Articular chondrocyte of knee joint (primary cell): ENCODE measurements at places on chromosomes 12 and 14. TPM values are rescaled to one million over a fixed set of nuclear protein-coding genes. Genes with fewer than 3 reads are reported as not detected.

RNASE3 gene
- total RNA-seq, result not detected in 2 replicates

TAS2R10 gene
- total RNA-seq, result 1.9 and 2.9 TPM in 2 replicates

SLC35F4 gene
- total RNA-seq, result not detected in 2 replicates

POTEM gene
- not detected in 2 replicates for total RNA-seq

TSPAN11 gene
- total RNA-seq, result 6.7 and 11.1 TPM in 2 replicates

NTF3 gene
- total RNA-seq, result 3.2 and 3.5 TPM in 2 replicates

LRIG3 gene
- 190 and 197 TPM in 2 replicates for total RNA-seq

TMEM63C gene
- not detected in 2 replicates for total RNA-seq

RNU4-1 gene
- under 0.01 TPM in 2 replicates for total RNA-seq

CAPZA3 gene
- total RNA-seq, result not detected in 2 replicates

REP15 gene
- 6.5 and 9.5 TPM in 2 replicates for total RNA-seq

EPYC gene
- 0.26 and 0.76 TPM in 2 replicates for total RNA-seq

LRRC10 gene
- total RNA-seq, result not detected in 2 replicates

LRP1-AS gene
- not detected in 2 replicates for total RNA-seq

AVPR1A gene
- total RNA-seq, result 0.13 TPM in 1 of 2 replicates, not detected in the other

SIRT4 gene
- total RNA-seq, result 1.0 and 1.8 TPM in 2 replicates

PPM1H gene
- 9.7 and 17.8 TPM in 2 replicates for total RNA-seq

CCDC197 gene
- not detected in 2 replicates for total RNA-seq

YAF2 gene
- total RNA-seq, result 22.7 and 22.9 TPM in 2 replicates

TRHDE gene
- total RNA-seq, result not detected in 2 replicates

RNASE7 gene
- total RNA-seq, result not detected in 2 replicates

ARHGEF40 gene
- 30.7 and 41.3 TPM in 2 replicates for total RNA-seq

CCDC175 gene
- total RNA-seq, result not detected in 2 replicates

CLEC2B gene
- 0.78 and 2.4 TPM in 2 replicates for total RNA-seq

GALNT9 gene
- 1.4 and 2.4 TPM in 2 replicates for total RNA-seq

GDF3 gene
- total RNA-seq, result not detected in 2 replicates

CLEC4D gene
- not detected in 2 replicates for total RNA-seq

CPNE6 gene
- total RNA-seq, result under 0.01 TPM in 1 of 2 replicates, not detected in the other

GUCY2C gene
- total RNA-seq, result 0.11 TPM in 1 of 2 replicates, not detected in the other

ACVRL1 gene
- 6.1 and 13.8 TPM in 2 replicates for total RNA-seq

PAX9 gene
- under 0.01 and 0.22 TPM in 2 replicates for total RNA-seq

ANKRD13A gene
- 194 and 205 TPM in 2 replicates for total RNA-seq

ANO2 gene
- 0.26 and 0.32 TPM in 2 replicates for total RNA-seq

BIN2 gene
- not detected in 2 replicates for total RNA-seq

LDHB gene
- total RNA-seq, result 478 and 488 TPM in 2 replicates

SALL2 gene
- 3.0 and 4.4 TPM in 2 replicates for total RNA-seq

ZDHHC22 gene
- under 0.01 TPM in 1 of 2 replicates, not detected in the other for total RNA-seq

ARF3 gene
- total RNA-seq, result 56.8 and 66.7 TPM in 2 replicates

TMTC3 gene
- 58.5 and 70.4 TPM in 2 replicates for total RNA-seq

PZP gene
- not detected in 2 replicates for total RNA-seq

P2RX2 gene
- not detected in 2 replicates for total RNA-seq

SLC25A21 gene
- total RNA-seq, result 0.39 and 0.54 TPM in 2 replicates
